ENCODE measurements at places on chromosomes 13 and 19.

GRCh38 chr13:108708921-108709320 is 79.5 kb downstream of the MYO16 start:
- no peak for DNase-seq

GRCh38 chr13:32586080-32586900 is at the start of gene PDS5B:
TSS of gene PDS5B (plus strand) at chr13:32586452. CDS start at chr13:32648773, 62,321 bp downstream.
- peak; percentile 78 for DNase-seq

- no peak for DNase-seq
These were observed 87.9 kb downstream of the KLF5 start for GRCh38 chr13:73146707-73147106.

GRCh38 chr13:99809926-99810325 is 161.6 kb downstream of the ZIC5 start:
- no peak for DNase-seq

DNA sequence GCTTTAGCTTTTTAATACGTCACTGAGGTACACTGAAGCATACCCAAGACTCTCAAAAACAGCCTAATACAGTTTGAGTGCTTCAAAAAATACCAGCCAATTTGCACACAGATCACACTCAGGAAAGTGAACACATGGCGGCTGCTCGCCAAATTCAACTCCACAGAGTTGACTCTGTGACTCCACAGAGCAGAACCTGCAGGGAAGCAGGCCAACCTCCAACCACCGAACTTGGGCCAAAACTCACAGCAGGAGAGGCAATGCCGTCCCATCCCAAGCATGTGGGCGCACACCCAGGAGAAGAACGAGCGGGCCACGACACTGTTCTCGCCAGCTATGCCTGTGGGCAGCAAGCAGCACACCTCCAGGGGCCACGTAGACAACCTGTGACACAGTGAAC is 21.1 kb downstream of the ELL start:
- DNase-seq = no peak

DNA sequence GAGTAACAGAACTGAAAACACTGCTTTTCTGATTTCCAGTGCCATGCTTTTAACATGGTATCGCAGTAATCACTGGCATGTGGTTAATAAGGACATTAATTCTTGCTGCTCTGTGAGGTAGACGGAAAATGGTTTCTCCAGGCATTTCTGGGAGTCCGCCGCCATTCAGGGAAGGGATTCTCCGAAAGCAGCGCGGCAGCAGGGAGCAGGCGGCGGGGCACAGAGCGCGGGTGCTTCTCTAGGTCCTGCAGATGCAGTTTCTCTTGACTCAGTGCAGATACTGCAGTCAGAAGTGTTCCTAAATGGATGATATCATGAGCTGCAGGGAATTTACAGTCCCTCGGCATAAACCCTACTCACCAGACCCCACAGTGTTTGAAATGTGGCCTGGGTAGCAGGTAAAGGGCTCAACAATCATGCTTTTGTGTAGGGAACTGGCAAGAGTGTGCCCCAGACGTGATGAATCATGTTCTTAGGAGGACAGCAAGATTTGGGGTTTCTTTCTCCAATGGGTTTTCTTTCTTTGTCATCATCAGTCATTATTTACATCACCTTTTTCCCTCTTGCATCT is 338.6 kb upstream of the ARGLU1 start:
- no peak for DNase-seq

- DNase-seq = no peak
These were observed 1.2 kb upstream of the PNMA8A start for GRCh38 chr19:46472592-46472991.

DNA sequence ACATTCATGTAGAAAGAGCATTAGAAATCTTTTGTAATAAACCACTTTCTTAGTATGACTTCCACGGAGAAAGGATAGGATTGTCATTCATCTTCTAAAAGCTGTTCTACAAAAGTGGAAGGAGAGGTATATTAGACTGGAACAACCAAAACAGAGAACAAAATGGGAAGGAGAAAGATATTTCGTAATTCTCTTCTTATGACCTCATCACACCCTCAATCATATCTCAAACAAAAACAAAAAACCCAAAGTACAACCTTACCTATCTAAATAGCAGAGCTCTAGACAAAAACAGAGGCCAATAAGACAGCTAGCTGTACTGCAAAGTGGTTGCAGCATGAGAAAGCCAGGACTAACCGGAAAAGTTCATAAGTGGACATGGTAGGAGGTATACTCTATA is 46.3 kb downstream of the DACH1 start:
- no peak for DNase-seq

DNA sequence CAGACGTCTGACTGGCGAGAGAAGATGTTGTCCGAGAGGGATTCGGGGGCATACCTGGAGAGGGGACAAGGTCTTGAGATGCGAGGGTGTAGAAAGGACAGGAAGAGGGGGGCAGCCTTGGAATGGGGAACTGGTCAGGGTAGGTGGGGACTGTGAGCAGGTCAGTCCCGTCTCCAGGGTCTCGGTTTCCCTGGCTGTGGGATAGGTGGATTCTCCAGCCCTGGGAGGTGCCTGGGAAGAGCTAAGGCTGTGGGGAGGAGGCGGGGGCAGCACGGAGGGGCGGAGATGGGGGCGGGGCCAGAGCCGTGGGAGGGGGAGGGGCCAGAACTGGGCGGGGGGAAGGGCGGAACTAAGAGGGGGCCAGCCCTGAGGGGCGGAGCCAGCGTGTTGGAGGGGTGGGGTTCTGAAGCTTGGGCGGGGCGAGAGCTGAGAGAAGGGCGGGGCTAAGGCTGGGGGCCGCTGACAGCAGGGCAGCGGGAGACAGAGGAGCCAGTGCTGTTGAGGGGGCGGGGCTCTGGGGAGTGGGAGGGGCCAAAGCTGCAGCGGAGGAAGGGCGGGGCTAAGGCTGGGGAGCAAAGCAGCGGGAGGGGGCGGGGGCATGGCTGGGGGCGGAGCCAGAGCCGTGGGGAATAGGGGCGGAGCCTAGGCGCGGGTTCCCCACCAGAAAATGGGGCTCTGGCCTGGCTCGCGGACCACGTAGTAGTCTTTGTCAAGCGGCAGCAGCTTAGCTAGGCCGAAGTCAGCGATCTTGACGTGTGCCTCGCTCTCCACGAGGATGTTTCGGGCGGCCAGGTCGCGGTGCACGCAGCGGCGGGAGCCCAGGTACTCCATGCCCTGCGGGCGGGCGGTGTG is 9.5 kb upstream of the INSL3 start:
- DNase-seq = no peak

Data from DMS79 treated with DMSO at 0.1 percent for 48 hours (cell line).